Bone marrow (tissue), 2 donors: ENCODE measurements at places on chromosomes 7 and 10.

DNA sequence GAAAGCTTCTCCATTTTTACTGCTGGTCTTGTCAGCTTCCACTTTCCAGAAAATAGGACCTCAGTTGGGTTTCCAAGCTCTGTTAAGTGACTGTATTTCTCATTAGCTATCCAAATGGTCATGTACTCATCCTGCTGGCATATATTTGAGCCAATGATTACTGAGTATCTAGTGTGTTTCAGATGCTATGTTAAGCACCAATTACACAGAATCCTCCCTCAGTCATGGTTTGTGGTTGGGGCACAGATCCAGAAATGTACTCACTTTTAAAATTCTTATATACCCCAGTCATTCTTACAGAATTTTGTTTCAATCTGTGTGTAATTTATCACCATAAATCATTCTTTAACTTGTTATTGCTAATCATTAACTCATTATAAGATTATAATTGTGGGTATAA, 362.3 kb upstream of the MTPN start:
- DNase-seq = no peak

DNA sequence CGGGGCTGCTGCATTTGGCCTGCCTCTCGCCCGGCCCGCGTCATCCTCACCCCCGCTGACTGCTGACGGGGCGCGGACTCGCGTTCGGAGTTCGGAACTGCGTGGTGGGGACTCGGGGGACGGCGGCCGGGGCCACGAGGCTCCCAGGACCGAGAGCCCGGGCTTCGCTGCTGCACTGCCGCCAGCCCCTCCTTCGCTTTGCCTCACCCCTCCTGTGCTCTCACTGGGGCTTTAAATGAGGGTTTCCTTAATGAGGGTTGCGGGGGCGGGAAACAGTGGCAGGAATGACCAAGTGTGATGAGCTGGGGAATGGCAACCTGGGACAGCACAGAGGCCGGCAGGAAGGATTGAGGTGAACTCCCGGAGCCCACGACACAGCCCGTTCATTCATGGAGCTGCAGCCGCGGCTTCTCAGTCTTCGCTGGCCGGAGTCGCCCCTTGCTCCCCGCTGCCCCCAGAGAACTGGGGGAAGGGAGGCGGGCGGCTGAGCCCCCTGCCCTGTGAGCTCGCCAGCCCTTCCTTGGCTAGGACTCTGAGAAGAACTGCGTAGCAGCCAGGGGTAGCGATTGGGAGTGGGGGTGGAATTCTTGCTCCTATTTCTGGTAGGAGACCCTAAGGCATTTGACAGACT, 1.5 kb upstream of the LRRC4 start:
- no peak for DNase-seq

GRCh38 chr7:123652406-123652805, 3.3 kb upstream of the LMOD2 start:
- no peak for DNase-seq

- DNase-seq = no peak
These were observed 26.0 kb upstream of the PCBD1 start for GRCh38 chr10:70914316-70914864.

DNA sequence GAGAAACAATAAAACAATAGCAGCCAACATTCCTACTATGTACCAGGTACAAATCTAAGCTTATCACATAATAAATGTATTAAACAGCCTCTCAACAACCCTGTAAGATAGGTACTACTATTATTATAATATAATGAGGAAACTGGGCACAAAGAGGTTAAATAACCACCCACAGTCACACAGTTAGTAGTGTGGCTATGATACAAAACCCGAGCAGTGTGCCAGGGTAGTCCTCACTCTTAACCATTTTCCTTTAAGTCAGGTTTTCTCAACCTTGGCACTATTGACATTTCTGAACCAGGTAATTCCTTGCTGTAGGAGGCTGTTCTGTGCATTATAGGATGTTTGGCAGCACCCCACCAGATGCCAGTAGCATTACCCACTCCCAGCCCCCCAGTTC, 48.8 kb downstream of the DNAJC1 start:
- no peak for DNase-seq

- DNase-seq = no peak
These were observed 12.9 kb downstream of the MDH2 start for GRCh38 chr7:76060842-76061241.

DNA sequence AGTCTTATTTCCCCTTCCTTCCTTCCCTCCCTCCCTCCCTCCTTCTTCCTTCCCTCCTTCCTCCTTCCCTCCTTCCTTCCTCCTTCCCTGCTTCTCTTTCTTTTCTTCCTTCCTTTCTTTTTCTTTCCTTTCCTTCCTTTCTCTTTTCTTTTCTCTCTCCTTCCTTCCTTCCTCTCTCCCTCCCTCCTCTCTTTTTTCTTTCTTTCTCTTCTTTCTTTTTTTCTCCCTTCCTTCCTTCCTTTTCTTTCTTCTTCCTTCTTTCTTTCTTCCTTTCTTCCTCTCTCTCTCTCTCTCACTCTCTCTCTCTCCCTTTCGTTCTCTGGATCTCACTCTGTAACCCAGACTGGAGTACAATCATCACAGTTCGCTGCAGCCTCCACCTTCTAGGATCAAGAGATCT, 6.2 kb downstream of the TMEM130 start:
- no peak for DNase-seq

DNA sequence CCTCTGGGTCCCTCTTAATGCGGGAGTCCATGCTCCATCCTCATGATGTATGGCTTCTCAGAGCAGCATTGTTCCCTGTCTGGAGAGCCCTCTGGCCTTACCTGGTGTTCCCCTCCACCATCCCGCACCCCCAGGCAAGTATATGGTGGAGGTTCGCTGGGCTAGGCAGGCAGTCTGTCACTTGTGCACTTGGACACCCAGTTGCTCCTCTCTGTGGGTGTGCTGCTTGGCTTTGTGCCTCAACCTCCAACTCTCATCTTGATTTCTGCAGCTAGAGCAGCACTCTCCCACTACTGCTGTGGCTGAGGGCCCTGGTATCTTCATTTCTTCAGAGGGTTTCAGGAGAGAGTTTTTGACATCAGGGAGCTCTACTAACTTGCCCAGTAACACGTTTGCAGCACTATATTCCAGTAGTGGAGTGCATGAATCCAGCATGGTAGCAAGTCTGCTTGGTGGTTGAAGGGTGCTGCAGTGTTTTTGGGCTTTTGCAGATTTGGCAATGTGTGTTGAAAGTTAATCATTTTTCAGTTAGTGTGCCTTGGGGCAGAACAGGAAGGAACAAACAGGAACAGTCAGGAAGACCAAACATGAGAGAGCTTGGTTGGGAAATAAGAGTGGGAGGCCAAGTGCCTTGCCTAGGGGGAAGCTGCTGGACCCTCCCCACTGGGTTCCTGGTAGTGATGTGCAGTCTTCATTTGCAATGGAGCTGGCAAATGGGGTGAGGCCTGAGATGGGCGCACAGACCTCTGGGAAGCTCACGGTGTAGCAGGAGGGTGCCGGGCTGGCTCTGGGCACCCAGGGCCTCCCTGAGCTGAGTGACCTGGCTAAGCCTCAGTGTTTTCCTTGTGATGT, 37.4 kb downstream of the TSPAN14 start:
- no peak for DNase-seq

DNA sequence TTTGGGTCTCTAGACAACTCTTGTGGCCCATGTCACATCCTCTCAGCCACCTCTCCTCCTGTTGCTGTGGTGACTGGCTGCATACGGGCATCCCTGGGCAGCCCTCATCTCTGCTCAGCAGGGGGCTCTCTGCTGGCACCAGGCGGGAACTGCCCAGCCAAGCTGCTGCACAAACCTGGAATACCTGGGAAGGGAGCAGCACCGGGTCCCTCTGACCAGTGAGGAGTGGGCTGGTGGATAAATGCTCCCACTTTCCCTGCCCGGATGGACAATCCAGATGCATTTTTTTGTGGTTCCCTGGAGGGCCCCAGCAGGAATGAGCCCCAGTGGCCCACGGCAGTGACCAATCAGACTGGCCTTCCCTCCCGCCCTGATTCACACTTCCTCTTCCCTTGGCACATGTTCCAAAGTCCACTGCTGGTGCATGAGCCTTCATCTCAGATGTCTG, 21.9 kb downstream of the GRID1 start:
- no peak for DNase-seq

- DNase-seq = no peak
These were observed 65.5 kb downstream of the BPGM start for GRCh38 chr7:134712196-134712595.
